ENCODE measurements at places on chromosomes 13 and 19. TPM values are rescaled to one million over a fixed set of nuclear protein-coding genes. Genes with fewer than 3 reads are reported as not detected.

- DNase-seq, result no peak
Measured at GRCh38 chr13:88303605-88304004, 632.4 kb downstream of the SLITRK5 start.

The SLC10A2 gene
- total RNA-seq, result not detected

DNA sequence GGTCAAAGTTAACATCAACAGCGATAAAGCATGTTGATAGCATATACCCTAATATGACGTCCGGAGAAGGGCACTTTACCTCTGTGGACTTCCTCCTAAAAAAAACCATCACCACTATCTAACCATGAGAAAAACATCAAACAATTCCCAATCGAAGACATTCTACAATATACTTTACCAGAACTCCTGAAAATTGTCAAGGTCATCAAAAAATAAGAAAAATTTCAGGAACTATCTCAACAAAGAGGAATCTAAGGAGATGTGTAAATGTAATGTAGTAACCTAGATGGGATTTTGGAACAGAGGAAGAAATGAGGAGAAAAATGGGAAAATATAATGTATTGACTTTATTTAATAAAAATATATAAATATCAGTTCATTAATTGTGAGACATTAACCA is 1026.8 kb upstream of the MIR17HG start:
- DNase-seq, result no peak

The POMP gene
- 131 TPM for total RNA-seq

The ZNF793 gene
- total RNA-seq, result 4.1 TPM

- DNase-seq, result no peak
Measured at GRCh38 chr19:56566904-56567273, 379 bp upstream of the ZNF470 start.

DNA sequence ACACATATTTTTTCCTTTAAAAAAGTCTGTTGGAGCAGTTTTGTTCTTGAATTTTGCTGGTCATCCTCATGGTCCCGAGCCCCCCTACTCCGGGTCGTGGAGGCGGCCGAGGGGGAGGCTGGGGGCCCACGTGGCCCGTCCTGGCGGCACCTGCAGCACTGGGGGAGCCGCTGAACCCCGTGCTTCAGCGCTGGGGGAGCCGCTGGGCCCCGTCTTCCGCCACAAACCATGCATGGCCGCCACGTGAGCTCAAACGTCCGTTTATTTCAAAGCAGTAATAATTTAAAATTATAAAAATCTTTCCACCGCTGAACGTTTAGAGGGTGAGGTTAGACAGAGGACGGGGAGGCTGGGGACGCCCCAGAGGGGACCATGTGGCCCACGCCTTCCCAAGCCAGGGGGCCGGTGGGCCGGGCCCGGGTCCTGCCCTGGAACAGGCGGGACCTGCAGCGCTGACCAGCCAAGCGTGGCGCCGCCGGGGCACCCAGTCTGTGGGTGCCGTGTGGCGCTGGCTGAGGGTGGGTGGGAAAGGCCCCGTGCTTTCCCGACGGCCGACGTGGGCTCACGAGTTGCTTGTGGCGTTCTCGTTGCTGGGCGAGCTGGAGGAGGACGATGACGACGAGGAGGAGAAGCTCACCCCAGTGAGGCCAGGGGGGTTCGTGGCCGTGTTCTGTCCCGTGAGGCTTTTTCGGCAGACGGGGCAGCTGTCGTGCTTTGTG is 8.0 kb downstream of the FGF22 start:
- no peak for DNase-seq

The NOVA2 gene
- not detected for total RNA-seq

DNA sequence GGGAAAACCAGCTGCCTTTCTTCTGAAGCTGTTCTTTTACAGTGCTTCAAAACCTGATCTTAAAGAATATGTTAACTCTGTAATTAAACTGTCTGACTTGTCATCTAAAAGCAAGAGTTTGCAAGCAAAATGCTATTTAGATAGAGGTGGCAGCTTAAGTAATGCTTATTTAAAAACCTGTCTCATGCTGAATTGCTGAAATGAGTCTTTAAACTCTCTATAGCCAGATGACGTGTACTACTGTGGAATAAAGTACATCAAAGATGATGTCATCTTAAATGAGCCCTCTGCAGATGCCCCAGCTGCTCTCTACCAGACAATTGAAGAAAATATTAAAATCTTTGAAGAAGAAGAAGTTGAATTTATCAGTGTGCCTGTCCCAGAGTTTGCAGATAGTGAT is 22.9 kb downstream of the ITM2B start:
- no peak for DNase-seq

DNA sequence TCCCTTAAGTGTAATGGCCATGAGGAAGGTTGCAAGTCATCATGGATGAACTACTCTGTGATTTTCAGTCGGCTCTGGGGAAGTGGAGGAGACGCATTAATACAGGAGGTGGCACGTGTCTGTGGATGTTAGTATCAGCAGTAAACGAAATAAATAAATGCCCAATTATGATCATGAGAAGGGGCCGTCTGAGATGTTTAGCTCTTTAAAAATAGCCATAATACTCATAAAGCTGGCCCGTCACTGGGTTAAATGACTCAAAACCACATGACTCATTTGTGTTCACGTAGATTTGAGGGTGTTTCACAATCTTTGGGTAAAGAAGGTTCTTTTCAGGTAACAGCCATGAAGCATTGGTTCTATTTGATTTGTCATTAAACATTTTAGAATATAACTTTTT is 620.6 kb downstream of the GPC6 start:
- DNase-seq, result no peak

GRCh38 chr13:94800423-94800822 is 88.1 kb upstream of the SOX21 start:
- no peak for DNase-seq

DNA sequence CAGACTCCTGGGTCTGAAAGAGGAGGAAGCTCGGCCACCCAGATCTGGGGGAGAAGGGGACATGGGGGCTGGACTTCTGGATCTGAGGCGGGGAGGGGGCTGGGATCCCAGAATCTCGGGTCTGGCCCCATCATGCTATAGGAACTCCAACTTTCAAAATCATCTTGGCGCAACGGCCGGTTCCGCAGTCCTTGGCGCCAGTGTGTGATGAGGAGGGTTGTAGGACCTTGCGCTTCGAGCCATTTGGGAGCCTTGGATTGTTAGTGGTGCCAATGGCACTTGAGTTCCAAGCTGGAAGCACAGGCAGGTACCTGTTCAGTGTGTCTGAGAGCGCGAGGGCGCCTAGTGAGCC is 324 bp downstream of the RUVBL2 start:
- no peak for DNase-seq

The ATP13A1 gene
- total RNA-seq, result 93.6 TPM

- DNase-seq, result no peak
Measured at GRCh38 chr13:40794414-40795368, 5.3 kb downstream of the SLC25A15 start.

The ZNF470 gene
- total RNA-seq, result 2.5 TPM

DNA sequence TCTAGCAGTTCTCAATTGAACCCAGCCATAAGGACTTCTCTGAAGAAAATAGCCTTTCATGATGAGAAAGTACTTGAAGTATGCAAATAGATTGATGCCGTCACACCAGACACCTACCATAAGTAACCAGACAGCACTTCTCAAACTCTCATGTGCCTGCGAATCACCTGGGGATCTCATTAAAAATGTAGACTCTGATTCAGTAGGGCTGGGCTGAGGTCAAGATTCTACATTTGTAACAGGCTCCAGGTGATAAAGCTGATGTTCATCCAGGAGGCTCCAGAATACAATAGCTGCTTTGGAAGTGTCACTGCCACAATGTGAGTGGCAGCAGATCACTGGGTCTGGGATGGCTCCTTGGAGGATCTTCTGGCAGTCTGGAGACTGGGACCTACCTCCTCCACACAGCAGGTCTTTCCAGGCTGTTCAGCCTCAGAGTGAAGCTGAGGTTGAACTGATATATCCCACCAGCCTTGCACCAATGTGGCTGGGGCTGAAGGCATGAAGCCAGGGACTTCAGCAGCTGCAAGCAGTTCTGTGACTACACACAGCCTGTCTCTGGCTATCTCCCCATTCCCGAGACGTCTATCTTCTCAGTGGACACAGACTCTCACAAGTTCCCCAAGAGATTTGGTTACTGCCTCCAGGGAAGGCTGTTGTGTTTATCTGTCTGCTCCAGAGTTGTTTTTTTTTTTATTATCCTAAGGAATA is 9.1 kb downstream of the MBNL2 start:
- no peak for DNase-seq

The PDCD2L gene
- total RNA-seq, result 40.0 TPM

- DNase-seq, result no peak
Measured at GRCh38 chr19:1417145-1417544, 9.8 kb downstream of the DAZAP1 start.

The NLRP9 gene
- total RNA-seq, result not detected

DNA sequence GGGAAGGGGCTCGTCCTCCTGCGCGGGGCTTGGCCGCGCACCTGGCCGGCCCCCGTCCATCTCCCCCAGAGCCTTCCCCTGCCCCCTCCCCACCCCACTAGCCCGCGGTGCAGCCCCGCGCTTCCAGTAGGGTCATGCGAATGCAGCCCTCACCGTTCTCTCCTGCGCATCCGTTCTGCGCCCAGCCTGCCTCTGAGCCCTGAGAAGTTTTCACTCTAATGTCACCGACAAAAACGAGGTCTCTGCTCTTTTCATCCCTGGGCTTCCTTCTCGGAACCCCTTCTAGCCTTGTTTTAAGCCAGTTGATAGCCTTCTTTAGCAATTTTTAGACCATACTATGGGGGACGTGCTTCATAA is 97.4 kb downstream of the ATP8A2 start:
- no peak for DNase-seq

DNA sequence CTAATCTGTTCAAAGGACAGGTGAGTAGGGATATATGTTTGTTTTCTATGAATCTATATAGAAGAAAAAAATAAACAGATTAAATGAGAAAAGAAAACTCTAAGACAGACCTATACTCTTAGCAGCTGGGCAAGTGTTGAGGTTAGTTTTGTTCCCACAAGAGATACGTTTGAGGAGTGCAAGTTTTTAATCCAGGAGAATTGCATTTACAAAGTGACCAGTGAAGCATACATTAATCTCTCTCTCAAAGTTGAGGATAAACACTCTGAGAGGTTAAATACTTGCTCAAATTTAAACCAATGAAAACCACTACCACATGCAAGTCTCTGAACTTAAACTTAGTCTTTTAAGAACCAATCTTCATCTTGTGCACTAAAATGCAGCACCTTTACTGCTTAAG is 930.5 kb upstream of the MIR17HG start:
- no peak for DNase-seq

The S1PR5 gene
- 1.5 TPM for total RNA-seq

DNA sequence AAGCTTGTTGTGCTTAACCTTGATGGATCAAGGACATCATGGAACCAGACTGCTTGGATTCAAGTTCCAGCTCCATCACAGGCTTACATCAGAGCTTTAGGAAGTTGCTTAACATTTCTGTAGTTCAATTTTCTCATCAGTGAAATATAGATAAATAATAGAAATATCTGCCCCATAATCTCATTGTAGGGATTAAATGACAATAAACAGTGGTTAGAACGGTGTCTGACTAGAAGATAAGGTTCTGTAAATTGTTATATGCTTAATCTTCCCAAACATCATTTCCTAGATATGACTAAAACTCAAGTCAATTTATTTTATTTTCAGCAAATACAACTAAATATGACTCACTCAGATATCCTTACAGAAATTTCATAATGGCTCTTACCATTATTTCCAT is 83.5 kb downstream of the SLITRK1 start:
- DNase-seq, result no peak

All from CD8-positive, alpha-beta memory T cell (primary cell).